Hepatic stellate cell (primary cell): ENCODE measurements at places on chromosomes 6 and 20.

DNA sequence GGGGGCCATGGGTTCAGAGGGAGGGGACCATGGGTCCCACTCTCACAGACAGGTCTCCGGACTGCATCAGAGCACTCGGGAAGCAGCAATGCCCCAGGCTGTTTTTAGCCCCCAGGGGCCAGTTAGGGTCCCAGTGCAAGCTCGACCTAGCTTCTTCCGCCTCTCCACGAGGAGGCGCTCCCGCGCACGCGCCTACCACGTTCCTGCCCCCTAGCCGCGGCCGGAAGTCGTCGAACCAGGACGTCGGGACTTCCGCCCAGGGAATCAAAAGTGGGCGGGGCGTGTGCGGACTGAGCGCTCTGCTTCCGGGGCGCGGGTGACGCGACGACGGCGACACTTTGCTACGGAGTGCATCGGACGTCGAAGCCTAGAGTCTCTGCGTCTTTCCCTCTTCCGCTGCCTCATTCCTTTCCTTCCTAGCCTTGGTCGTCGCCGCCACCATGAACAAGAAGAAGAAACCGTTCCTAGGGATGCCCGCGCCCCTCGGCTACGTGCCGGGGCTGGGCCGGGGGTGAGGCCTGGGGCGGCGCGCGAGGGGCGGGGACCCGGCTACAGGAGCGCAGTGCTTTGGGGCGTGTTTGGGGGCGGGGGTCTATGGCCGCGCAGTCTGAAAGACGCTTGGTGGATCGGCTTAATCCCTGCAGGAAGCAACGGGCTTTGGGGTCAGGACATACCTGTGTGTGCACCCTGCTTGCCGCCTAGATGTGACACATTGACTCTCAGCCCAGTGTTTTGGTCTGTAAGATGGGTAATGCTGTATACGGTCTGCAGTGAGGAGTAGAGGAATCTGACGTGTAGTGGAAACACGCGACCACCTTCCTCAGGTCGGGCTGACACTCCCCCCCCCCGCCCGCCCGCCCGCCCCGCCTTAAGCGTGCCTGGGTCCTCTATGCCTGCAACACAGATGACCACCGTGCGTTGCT lies at the start of gene PRPF6:
TSS of gene PRPF6 (plus strand) at position 327 of the 923 bp plus-strand sequence. CDS start at position 441, 114 bp downstream.
- peak; percentile 98 for DNase-seq

DNA sequence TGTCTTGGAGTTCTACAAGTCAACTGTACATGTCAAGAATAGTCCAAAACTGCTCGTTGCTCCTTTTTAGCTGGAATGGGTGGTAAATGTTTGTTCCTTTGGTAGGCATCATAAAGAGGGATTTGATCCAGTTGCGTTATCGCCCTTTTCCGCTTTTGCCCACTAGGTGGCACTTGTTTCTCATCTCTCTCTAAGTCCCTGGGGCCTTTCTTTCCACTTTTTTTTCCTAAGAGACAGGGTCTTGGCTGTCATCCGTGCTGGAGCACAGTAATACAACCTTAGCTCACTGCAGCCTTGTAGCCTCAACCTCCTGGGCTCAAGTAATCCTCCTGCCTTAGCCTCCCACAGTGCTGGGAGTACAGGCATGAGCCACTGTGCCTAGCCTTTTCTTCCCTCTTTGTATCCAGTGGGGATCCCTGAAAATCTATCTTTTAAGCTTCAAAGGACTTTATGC lies 20.7 kb downstream of the GTPBP2 start:
- DNase-seq = peak; percentile 55

DNA sequence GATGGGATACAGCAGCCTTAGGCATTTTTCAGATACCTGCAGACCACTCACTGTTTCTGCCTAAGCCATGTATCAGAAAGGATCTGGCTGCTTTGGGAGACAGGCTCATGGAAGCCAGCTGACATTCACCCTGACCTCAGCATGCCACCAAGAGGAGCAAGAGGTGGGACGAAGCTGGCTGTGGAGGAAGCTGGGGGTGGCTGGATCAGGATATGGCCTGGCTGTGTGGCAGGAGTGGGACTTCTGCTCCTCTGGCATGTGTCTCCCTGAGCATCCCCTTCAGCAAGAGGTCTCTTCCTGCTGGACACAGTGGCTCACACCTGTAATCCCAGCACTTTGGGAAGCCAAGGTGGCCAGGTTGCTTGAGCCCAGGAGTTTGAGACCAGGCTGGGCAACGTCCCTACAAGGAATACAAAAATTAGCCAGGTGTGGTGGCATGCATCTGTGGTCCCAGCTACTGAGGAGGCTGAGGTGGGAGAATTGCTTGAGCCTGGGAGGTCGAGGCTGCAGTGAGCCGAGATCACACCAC lies 897 bp downstream of the ADIG start:
- DNase-seq = no peak

GRCh38 chr6:24140591-24140990 lies 14.6 kb downstream of the NRSN1 start:
- no peak for DNase-seq

GRCh38 chr6:157090736-157091135 lies 232.6 kb downstream of the TMEM242 start:
- no peak for DNase-seq

GRCh38 chr6:168667428-168667805 lies 226.4 kb downstream of the SMOC2 start:
- no peak for DNase-seq

- no peak for DNase-seq
These were observed 904.5 kb downstream of the GRIK2 start for GRCh38 chr6:102298051-102298450.

DNA sequence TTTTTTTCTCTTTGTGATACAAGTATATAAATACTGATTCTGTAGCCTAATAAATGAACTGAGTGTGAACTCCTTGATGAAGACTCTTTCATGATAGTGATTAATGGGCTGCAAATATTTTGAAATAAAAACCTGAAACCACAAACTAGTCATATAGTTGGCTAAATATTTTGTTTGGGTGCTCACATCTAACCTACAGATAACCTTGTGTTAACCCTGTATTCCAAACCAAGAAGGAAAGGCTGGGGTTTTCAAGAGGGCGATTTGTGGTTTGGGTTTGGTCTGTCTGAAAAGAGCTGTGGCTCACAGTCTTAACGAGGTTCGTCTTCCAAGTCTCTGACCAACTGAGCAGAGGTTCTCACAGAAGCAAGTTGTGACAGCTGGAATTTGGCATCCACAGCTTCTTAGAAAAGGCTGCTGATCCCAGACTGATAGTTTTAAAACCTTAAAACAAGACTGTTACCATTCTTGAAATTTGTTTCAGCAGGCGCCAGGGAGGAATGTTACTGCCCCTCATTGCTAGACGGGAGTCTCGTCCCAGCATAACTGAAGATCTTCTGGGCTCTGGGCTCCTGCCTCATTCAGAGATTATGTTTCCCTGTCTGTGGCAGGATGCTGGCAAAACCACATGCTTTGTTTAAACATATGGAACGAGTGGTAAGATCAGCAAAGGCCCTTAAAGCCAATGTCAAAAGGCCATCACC lies 736.4 kb upstream of the MARCKS start:
- peak; percentile 11 for DNase-seq

DNA sequence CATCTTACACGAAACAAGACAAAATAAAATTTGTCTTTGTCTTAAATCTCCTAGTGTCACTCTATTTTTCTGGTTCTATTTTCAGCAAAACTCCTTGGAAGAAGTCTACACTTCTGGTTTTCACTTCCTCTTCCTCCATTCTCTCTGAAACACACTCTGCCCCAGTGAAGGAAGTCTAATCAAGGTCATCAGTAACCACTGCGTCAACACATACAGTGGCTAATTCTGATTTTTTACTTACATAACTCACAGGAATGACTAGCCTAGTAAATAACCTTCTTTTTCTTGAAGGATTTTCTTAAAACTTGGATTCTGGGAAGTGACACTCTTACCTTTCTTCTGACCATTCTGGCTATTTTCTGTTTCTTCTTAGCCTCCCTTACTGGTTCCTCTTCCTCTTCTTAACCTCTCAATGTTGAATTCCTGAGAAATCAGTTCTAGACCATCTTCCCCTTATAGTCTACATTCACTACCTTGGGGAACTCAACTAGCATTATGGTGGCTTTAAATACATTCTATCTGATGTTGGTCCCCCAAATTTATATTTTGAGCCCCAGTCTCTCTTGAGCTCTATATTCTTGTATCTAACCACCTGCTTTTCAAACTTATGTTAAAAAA lies 37.5 kb downstream of the AIG1 start:
- DNase-seq = no peak

DNA sequence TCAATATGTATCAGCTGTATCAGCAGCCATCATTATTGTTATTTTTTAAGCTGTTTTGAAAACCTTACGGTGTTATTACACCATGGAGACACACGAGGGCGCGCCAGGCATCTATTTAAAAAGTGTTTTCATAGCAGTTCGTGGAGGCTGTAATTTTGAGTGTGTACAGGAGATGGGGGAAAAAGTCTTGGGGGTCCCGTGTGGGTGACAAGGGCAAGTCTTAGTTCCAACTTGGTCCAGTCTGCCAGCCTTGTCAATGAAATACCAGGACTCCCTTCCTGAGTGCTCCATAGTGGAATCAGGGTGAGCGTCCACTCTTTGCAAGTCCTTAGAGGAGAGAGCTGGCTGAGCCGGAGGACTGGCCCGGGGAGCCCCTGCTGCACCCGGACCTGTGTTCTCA lies 43.3 kb downstream of the SLC2A10 start:
- DNase-seq = peak; percentile 43

DNA sequence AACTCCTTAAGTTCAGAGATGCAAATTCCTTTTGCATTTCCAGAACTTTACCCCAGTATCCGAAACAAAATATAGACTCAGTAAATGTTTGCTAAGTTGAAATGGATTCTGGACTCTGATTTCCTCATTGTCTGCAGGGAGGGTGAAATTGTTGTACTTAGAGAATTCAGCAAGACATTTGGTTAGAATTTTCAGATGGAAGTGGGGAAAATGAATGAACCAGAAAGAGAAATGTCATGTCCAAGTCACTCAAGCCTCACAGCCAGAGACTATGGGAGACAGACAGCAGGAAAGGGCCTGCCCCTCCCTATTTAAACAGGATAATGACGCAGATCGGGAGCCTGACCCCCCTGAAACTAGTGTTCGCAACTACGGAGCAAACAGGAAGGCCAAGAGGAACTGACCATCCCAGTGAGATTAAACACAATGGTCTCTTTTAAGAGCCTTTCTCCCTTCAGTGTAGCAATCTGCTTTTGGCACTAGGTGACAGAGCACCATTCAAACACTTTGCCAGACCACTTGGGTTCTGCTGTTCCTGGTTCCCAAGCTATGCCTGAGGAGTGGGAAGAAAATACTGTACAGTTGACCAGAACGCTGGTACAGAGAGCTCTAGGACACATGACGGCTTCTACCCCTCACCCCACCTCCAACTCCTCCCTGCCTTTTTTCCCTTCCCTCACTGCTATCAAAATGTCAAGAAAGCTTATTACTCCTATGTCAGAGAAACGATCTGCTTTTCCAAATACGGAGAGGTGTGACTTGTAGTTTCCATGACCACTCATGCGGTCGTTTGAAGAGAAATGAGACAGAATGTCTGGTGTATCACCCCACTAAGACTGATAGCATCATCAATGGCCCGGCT lies 13.7 kb downstream of the NEDD9 start:
- no peak for DNase-seq

GRCh38 chr6:24157886-24158285 lies 31.9 kb downstream of the NRSN1 start:
- DNase-seq = no peak

GRCh38 chr20:22836877-22837276 lies 198.2 kb upstream of the SSTR4 start:
- DNase-seq = no peak

DNA sequence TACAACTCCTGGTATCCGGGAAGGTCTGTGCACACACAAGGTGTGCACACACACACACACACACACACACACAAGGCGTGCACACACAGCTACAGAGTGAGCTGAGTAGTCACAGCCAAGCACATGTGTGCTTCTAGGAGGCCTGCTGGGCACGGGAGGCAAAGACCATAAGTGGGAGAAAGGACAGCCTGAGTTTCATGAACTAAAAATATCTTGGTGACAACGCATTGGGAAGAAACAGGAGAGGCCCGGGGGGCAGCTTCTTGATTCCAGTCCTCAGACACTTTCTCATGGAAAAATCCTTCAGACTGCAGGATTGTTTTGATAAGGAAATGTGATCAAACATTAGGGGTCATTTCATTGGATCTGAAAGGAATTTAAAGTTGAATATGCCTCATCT lies 2.6 kb downstream of the TRAF3IP2 start:
- DNase-seq = peak; percentile 82

- DNase-seq = no peak
These were observed 212.5 kb downstream of the C6orf118 start for GRCh38 chr6:165096868-165097267.

GRCh38 chr6:161232010-161232409 lies 41.9 kb downstream of the AGPAT4 start:
- DNase-seq = no peak

DNA sequence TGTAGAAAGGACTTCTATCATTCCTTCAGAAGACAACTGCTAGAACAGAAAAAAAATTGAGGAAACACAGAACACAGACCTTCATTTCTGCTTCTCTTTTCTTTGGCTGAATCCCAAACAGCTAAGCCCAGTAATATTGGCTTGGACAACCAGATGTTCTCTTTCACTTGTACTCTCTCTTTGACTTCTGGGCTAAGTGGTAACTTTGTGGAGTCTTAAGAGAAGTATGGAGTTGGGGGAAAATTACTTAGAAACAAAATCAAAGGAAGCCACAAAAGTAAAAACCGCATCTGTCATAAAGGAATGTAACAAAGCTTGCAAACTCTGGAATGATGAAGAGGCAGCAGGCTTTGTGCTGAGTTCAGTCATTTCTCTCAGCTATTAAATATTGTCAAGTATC lies 587.5 kb downstream of the CBLN4 start:
- no peak for DNase-seq

DNA sequence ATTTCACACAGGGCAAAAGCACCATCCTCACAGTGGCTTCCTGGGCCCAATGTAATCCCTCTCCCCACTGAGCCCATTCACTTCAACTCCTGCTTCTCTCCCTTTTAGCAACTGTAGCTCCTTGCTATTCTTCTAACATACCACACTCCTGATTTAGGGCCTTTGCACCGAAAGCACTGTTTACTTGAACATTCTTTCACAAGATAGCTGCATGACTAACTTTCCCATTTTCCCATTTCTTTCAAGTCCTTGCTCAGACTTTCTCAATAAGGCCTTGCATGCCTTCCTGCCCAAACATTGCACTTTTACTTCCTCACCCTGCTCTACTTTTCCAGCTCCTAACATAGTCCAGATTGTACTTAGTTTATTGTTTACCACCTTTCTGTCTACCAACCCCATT lies 73.0 kb downstream of the SHPRH start:
- no peak for DNase-seq

GRCh38 chr6:134182528-134182927 lies 130.1 kb upstream of the SLC2A12 start:
- no peak for DNase-seq
